ENCODE measurements at places on chromosomes 4 and X.

DNA sequence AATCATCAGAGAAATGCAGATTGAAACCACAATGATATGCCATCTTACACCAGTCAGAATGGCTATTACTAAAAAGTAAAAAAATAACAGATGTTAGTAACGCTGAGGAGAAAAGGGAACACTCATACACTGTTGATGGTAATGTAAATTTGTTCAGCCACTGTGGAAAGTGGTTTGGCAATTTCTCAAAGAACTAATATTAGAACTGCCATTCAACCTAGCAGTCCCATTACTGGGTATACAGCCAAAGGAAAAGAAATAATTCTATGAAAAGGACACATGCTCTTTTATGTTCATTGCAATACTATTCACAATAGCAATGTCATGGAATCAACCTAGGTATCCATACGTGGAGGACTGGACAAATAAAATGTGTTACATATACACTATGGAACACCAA, 566.3 kb downstream of the STPG2 start:
- no peak for DNase-seq

- DNase-seq, result no peak
These were observed 47.5 kb upstream of the PDLIM3 start for GRCh38 chr4:185582651-185583400.

DNA sequence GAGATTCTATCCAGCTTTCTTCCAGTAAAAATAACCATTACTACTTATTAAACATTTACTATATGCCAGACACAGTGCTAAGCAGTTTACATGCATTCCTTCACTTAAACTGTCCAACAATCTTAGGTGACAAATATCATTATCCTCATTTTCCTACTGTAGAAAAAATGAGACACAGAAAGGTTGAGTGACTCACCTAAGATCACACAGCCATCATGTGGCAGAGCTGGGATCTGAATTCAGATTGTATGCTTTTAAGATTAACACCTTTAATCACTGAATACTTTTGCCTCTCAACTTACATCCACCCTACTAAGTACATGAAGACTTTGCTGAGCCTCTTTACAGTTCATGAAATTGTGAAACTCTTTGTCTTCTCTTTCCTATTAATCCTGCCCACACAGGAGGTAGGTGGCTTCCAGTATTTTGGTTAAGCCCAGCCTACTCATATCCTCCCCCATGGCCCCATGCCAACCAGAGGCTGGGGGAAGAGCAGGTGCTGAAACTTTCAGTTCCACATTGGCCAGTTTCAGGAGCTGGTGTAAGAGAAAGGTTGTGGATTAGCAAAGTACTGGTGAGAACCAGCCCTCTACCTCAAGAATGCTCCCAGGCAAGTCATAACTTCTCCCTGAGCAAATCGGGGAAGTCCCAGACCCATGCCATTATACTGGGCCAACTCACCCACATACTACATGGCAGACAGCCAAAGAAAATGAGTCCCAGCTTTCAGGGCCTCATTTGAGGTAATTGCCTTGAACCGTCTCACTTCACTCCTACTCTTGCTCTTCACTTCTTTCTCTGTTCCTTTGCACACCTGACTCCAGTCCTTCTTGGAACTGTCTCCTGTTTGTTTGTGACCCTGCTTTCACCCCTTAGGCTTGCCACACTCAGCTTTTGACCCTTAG, 211.1 kb downstream of the GUCY2F start:
- no peak for DNase-seq

DNA sequence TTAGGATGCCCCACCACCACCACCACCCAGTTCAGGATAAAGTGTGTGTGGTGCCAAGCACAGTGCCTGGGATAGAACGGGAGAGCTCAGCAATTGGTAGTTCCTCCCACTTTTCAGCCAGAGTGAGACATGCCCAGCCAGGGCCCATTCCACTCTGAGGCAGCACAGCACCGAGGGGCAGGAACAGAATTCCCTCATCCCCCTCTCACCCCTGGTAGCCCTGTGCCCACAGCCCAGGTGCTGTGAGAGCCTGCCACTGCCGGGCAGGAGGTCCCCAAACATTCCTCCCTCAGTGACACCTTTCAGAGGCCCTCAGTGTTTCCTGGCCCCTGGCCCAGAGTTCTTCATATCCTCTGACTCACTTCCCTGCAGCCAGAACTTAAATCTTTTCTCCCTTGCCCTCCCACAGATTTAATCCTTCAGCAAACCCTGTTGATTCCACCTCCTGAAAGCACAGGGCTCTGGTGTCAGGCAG, 8.1 kb downstream of the RIPPLY1 start:
- no peak for DNase-seq

GRCh38 chr4:42806303-42806835, 86.1 kb upstream of the GRXCR1 start:
- no peak for DNase-seq

- peak; percentile 32 for DNase-seq
These were observed 83.9 kb upstream of the SPANXB1 start for GRCh38 chrX:140918398-140919038.

GRCh38 chrX:132483951-132484350, 4.9 kb downstream of the MBNL3 start:
- no peak for DNase-seq

GRCh38 chr4:98778206-98778605, 119.8 kb upstream of the TSPAN5 start:
- peak; percentile 68 for DNase-seq

Measured in LNCaP clone FGC (cell line).